Stimulated activated CD4-positive, alpha-beta T cell treated with anti-CD3 and anti-CD28 coated beads, Interleukin-12 subunit alpha, Interleukin-12 subunit beta, amount 100 ng/mL, for 48 hours (primary cell): ENCODE measurements at places on chromosomes 11 and 22.
A peak's percentile ranks its signal among the peaks of the same experiment; 100 is the strongest.

DNA sequence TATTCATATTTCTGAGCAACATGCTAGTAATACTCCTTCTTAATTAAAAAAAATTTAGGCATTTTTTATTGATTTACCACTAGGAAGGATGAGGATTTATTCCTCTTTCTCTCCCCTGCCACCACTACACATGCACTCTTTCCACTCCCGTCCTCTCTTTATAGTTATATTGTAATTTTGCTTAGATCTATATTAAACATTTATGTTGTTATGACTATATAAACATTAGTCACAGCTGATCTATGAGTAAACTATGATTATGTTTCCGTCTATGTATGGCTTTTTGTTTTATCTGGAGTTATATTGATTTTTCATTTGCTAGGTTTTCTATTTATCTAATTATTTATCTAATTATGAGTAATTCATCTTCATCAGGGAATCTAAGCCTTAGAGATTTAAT, 17.8 kb downstream of the CCDC15 start:
- DNase-seq, result no peak

- DNase-seq, result no peak
Measured at GRCh38 chr11:45042560-45042959, 91.9 kb upstream of the TP53I11 start.

DNA sequence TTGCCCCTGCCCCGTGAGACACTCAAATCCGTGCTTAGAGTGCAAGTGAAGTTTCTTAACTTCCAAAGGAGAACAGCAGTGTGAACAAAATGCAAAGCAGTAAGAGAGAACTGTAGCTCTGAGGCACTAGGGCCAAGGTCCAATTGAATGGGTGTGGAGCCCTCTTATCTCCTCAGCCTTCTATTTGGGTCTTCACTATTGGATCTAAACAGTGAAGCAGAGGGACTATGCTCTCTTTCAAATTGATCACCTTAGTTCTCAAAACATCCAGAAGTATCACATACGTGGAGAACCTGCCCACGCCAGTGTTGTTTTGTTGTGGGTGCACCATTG, 49.6 kb downstream of the C22orf31 start:
- no peak for DNase-seq

DNA sequence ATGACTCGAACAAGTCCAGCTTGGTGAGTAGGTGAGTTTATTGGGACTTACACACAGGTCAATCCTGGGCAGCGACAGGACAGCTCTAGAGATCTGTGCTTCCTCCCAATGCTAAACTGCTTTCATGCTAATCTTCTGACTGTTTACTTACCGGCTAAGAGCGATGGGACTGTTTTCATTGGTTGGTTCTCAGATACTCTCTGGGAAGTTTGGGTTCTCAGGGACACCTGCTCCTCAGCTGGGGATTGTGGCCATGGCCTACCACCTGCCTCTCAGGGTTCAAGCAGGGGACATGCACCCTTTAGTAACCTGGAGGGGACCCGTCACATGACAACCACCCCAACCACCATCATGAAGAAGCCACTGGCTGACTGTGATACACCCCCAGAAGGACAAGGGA, 13.1 kb downstream of the APOL2 start:
- no peak for DNase-seq

DNA sequence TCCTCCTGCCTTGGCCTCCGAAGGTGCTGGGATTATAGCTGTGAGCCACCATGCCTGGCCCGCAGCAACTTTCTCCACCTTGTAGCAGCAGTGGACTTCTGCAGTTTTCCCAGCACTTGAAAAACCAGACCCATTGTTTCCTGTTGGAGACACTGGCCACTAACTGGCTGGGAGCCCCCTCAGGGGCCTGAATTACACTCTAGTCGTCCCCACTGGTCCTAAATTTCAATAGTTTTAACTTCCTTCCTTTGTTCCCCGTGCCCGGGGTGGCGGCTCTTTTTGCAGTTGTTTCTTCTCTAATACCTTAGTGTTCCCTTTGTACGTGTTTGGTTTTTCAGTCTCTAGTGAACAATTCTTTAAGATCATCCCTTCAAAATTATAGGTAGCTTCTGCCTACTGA, 2.6 kb upstream of the MRGPRE start:
- no peak for DNase-seq

DNA sequence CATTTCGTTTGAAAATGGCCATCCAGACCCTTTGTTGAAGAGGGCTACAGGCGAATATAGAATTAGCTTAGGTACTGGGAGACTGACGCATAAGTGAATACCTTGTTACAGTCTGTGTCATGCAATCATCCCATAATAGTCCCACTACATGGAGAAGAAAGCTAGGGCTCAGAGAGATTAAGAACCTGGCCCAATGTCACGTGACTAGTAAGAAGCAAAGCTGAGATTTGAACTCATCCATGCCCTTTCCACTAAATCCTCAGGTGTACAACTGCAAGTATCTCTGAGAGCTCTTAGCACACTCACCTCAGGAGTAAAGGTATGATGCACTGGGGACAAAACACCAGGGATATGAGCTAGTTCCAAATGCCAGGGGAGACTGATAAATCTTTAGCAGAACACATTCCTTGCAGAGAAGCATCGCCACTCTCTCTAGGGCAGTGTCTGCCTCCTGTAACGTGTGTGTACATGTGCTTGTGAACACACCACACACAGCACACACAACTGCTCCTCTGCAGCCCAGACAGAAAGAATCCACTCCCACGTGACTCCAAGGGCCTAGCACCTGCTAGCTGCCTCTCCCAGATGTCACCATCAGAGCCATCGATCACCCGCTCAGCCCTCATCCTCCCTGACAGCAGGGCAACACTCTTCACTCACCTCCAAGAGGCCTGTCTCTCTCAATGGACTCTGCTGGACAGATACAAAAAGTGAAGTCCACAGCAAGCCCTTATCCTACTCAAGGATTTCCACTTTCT, 402.8 kb downstream of the NXPE2 start:
- no peak for DNase-seq

DNA sequence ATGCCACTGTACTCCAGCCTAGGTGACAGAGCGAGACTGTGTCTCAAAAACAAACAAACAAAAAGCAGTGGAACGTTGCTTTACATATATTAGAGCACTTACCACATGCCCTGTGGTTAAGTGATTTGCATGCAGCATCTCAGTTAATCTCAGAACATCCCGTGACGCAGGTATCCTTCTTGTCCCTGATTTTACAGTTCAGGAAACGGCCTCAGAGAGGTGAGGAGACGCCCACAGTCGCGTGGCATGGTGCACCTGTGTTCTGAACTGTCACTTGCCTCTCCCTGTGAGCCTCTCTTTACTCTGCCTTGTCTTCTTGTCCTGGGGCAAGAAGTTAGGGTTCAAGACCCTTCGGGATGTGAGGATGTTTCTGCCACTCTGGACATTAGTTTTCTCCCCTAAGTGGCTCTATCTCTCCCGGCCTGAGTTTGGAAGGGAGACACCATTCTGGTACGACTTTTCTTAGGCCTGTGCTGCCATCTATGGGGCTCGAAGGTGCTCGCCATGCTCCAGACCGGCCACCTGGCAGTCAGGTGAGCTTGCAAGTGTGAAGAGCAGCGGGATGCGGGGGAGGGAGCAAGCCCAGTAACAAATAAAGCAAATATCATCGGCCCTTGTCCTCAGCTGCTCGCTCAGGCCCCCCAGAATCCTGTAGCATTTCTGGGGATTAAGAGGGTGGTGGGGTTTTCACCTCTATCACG, 25.6 kb downstream of the YWHAH start:
- peak; percentile 50 for DNase-seq
